ENCODE measurements at places on chromosomes 1 and 21. TPM values are rescaled to one million over a fixed set of nuclear protein-coding genes. Genes with fewer than 3 reads are reported as not detected.

The KRTAP19-1 gene
- not detected for total RNA-seq

The LCE2D gene
- total RNA-seq = not detected

The AMPD1 gene
- total RNA-seq = not detected

The OR6N1 gene
- not detected for total RNA-seq

The CNTN2 gene
- not detected for total RNA-seq

The CYP4A11 gene
- not detected for total RNA-seq
